ENCODE measurements at places on chromosomes 5 and 9. TPM values are rescaled to one million over a fixed set of nuclear protein-coding genes. Genes with fewer than 3 reads are reported as not detected.

DNA sequence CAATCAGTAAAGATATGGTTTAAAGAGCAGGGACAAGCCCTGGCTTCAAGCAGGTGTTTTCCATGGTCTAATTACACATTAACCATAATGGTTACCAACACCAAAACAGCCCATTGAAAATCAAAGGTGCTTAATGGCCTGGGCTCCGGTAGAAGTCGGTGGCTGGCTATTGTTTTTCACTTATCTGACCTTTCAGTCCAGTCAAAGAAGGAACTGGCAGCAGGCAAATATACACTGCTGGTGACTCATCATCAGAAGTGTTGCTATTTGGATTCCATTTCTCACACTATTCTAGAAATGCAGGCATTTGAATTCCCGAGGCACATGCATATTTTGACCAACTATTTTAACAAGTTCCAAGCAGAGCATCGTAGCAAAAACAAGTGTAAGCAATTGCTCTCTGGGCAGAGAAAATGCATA, 26.3 kb upstream of the GABRP start:
- peaks cover 11% of the 10 kb centered on the region for H3K27me3 ChIP-seq
- H3K4me1 ChIP-seq, result 0 out of 2 replicates have a peak, but pooled peaks cover 2% of the 10 kb centered on the region
- H3K27ac ChIP-seq, result no peak overlapping the region
- H3K4me3 ChIP-seq, result no peak overlapping the region
- no peaks in the 10 kb centered on the region for H3K36me3 ChIP-seq
- DNase-seq, result peak; percentile 16

- H3K27me3 ChIP-seq, result no peaks in the 10 kb centered on the region
- H3K27ac ChIP-seq, result no peak overlapping the region
- no peak overlapping the region for H3K4me3 ChIP-seq
- no peak for DNase-seq
- no peaks in the 10 kb centered on the region for H3K36me3 ChIP-seq
These were observed 169.5 kb upstream of the OR13F1 start for GRCh38 chr9:104334549-104334948.

- H3K4me3 ChIP-seq, result no peak overlapping the region
- no peak for DNase-seq
- H3K4me1 ChIP-seq, result peaks cover 19% of the 10 kb centered on the region
- H3K27ac ChIP-seq, result no peak overlapping the region
- H3K36me3 ChIP-seq, result no peaks in the 10 kb centered on the region
These were observed 80.6 kb downstream of the ADRB2 start for GRCh38 chr5:148906968-148907367.

DNA sequence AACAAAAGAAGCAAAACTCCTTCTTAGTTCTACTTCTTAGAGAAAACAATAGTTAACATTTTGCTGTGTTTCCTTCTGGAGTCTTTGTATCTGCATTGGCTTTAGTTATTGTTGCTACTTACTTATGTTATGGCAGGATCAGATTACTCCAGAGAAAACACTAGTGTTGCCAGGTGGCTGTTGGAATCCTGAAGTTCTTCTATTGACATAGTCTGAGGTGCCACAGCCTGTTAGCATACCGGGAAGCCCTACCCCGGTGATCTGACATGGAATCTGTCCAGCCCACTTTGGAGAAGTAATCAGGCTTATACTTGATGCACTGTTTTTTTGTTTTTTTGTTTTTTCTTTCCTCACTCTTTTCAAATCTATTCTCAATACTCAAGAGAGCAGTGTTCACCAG, 68.5 kb upstream of the CEP78 start:
- no peak overlapping the region for H3K4me3 ChIP-seq
- DNase-seq, result no peak
- no peaks in the 10 kb centered on the region for H3K36me3 ChIP-seq
- H3K27me3 ChIP-seq, result no peaks in the 10 kb centered on the region

DNA sequence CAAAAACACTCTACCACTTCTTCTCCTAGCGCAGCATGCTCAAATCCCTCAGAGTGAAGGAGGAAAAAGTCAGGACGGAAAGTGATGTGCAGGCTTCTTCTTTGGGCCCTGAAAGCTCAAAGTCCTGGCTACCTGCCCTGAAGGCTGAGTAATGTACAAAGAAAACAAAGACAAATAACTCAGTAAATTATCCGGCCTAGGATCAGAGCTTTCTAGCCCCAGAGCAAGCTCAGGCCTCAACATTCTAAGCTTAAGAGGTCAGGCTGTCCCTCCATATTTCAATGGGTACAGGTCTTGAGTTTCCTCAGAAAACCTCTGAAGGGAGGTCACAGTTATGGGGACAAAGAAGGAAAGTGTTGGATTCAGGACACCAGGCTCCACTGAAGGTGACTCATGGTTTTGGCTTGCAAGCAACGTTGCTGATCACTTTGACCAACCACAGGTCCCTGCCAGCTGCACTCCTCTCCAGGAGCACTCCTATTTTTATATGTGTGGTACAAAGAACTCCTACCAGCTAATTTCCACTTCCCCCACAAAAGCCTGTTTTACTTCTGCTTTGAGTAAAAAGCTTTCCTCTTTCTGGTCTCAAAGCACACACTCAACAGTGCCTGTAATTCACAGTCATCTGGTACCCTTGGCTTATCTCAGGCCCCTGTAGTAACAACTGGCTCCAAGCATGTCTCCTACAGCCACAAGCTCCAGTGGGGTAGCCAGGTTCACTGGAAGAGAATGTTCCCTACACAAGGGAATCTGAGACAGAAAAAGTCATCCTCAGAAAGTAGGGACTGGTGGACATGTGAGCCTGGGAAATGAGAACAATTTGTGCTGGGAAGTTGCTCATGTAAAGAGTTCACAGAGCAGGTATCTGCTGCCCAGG, 115.7 kb downstream of the UGCG start:
- H3K4me3 ChIP-seq, result no peak overlapping the region
- H3K27me3 ChIP-seq, result no peaks in the 10 kb centered on the region
- H3K4me1 ChIP-seq, result peaks cover 24% of the 10 kb centered on the region
- peak overlapping the region; percentile 97 for H3K27ac ChIP-seq
- peak; percentile 95 for DNase-seq

GRCh38 chr5:88686726-88687125, 196.3 kb downstream of the MEF2C start:
- peaks cover 90% of the 10 kb centered on the region for H3K27me3 ChIP-seq
- H3K4me3 ChIP-seq, result no peak overlapping the region
- no peak overlapping the region for H3K27ac ChIP-seq
- H3K36me3 ChIP-seq, result no peaks in the 10 kb centered on the region
- no peak for DNase-seq

DNA sequence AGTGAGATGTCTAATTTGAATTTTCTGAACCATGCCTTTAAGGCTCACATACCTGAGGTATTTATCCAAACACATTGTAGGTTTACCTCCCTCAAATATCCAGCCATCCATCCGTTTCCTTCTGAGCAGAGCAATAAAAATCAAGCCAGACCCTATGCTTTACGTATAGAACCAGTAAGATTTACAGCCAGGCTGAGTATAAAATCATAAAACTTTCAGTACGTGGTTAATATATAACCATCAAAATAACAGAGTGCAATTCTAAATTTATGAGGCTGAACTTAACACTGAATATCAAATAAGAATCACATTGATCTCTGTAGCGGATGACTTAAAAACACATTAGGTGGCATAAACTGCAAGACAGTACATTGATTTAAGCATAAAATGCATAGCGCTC, 877.9 kb upstream of the WWC1 start:
- no peaks in the 10 kb centered on the region for H3K27me3 ChIP-seq
- H3K36me3 ChIP-seq, result no peaks in the 10 kb centered on the region
- no peaks in the 10 kb centered on the region for H3K4me1 ChIP-seq
- H3K4me3 ChIP-seq, result no peak overlapping the region

GRCh38 chr9:12906646-12907045, 131.8 kb downstream of the LURAP1L start:
- H3K27ac ChIP-seq, result no peak overlapping the region
- DNase-seq, result no peak
- H3K4me1 ChIP-seq, result no peaks in the 10 kb centered on the region
- H3K4me3 ChIP-seq, result no peak overlapping the region

- H3K4me3 ChIP-seq, result no peak overlapping the region
- H3K27me3 ChIP-seq, result peaks cover 37% of the 10 kb centered on the region
- DNase-seq, result peak; percentile 16
- H3K36me3 ChIP-seq, result no peaks in the 10 kb centered on the region
These were observed 55.2 kb upstream of the NEK6 start for GRCh38 chr9:124202447-124202971.

GRCh38 chr5:151320481-151320880, 16.9 kb upstream of the SLC36A3 start:
- no peaks in the 10 kb centered on the region for H3K4me1 ChIP-seq
- H3K27me3 ChIP-seq, result peaks cover 2% of the 10 kb centered on the region
- no peak overlapping the region for H3K27ac ChIP-seq
- no peaks in the 10 kb centered on the region for H3K36me3 ChIP-seq
- no peak overlapping the region for H3K4me3 ChIP-seq

GRCh38 chr9:88682431-88682831, 147.5 kb downstream of the NXNL2 start:
- no peak for DNase-seq
- H3K4me1 ChIP-seq, result 0 out of 2 replicates have a peak, but pooled peaks cover 2% of the 10 kb centered on the region
- no peaks in the 10 kb centered on the region for H3K27me3 ChIP-seq
- H3K4me3 ChIP-seq, result no peak overlapping the region
- H3K27ac ChIP-seq, result no peak overlapping the region

DNA sequence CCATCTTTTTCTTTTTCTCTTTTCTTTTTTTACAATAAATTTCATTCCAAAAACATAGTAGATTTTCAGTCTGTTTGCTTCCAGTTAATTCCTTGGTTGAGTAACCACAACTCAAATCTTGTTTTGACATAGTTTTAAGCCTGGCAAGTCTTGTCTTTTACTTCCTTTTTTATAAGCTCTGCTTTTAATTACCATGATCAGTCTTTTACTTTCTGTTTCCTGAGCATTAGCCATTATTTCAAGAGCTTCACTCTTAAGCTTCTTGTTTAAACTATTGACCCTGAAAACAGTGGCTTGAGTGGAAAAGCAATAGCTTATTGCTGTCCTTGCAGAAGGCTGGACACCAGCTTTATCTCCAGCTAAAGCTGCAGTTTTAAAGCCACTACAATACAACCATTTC, 1363.3 kb downstream of the MAT2B start:
- H3K27me3 ChIP-seq, result no peaks in the 10 kb centered on the region
- H3K27ac ChIP-seq, result peak overlapping the region; percentile 67
- no peak overlapping the region for H3K4me3 ChIP-seq
- H3K4me1 ChIP-seq, result no peaks in the 10 kb centered on the region
- no peaks in the 10 kb centered on the region for H3K36me3 ChIP-seq
- no peak for DNase-seq

- DNase-seq, result no peak
- H3K27me3 ChIP-seq, result no peaks in the 10 kb centered on the region
- H3K27ac ChIP-seq, result no peak overlapping the region
- H3K4me1 ChIP-seq, result peaks cover 2% of the 10 kb centered on the region
These were observed 36.6 kb downstream of the TTLL11 start for GRCh38 chr9:122056484-122056883.

DNA sequence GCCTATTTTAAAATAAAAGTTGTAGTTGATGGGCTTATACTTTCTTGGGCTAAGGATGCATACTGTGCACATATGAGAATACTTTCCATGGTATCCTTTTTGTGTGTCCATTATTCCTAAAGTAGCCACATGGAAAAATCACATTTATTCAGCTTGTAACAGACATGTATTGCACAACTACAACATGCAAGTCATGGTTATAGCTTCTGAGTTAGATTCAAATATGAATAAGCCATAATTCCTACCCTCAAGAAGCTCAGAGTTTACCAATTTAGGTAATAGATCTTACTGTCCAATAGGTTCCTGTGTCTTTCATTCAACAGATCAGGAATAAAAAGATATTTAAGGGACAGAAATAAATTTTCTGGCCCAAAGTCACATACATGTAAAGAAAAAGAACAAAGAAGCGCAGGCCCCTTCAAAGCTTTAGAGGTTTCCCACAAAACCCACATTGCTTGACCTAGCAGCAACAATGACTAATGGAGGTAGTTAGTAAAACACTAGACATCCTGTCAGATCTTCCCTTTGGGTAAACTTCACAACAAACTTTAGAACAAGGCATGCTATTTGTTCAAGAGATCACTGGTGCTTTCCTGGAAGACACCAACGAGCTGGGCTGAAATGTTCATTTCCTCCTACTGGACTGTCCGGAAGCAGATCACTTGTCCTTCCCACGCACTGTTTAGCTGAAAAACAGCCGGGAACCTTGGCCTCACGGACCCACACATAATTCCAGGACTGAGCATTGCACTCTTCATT, 78.4 kb upstream of the ITGA1 start:
- H3K27me3 ChIP-seq, result no peaks in the 10 kb centered on the region
- no peak overlapping the region for H3K4me3 ChIP-seq
- H3K4me1 ChIP-seq, result peaks cover 2% of the 10 kb centered on the region

- DNase-seq, result no peak
- H3K4me3 ChIP-seq, result no peak overlapping the region
- H3K27me3 ChIP-seq, result no peaks in the 10 kb centered on the region
- H3K4me1 ChIP-seq, result peaks cover 1% of the 10 kb centered on the region
- H3K36me3 ChIP-seq, result no peaks in the 10 kb centered on the region
These were observed 38.6 kb downstream of the SLC44A1 start for GRCh38 chr9:105282870-105283621.

- H3K27ac ChIP-seq, result no peak overlapping the region
- H3K36me3 ChIP-seq, result no peaks in the 10 kb centered on the region
- H3K4me3 ChIP-seq, result no peak overlapping the region
- peaks cover 3% of the 10 kb centered on the region for H3K27me3 ChIP-seq
These were observed 202.2 kb upstream of the DMRTA1 start for GRCh38 chr9:22244139-22245011.

DNA sequence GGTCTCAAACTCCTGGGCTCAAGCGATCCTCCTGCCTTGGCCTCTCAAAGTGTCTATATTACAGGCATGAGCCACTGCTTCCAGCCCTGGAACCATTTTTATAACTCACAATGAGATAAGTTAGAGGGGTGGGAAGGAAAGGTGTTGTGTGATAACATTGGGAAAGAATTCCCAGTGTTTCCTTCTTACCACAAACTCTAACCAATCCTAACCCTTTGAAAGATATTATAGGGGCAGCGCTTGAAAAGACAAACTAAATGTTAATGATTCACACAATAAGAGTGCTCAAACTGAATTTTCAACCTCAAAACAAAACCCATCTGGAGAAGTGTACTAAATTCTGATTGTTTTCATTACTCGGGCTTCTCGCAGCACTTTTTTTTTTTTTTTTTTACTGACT, 109.7 kb downstream of the TSSK1B start:
- no peaks in the 10 kb centered on the region for H3K27me3 ChIP-seq
- peak; percentile 27 for DNase-seq
- H3K27ac ChIP-seq, result no peak overlapping the region
- no peaks in the 10 kb centered on the region for H3K36me3 ChIP-seq
- H3K4me3 ChIP-seq, result no peak overlapping the region
- peaks cover 2% of the 10 kb centered on the region for H3K4me1 ChIP-seq

- no peaks in the 10 kb centered on the region for H3K4me1 ChIP-seq
- no peak for DNase-seq
- no peaks in the 10 kb centered on the region for H3K27me3 ChIP-seq
- no peaks in the 10 kb centered on the region for H3K36me3 ChIP-seq
These were observed 17.1 kb upstream of the APC start for GRCh38 chr5:112720576-112720975.

GRCh38 chr9:13865869-13866268, 448.1 kb downstream of the NFIB start:
- H3K4me3 ChIP-seq, result no peak overlapping the region
- no peak for DNase-seq
- no peaks in the 10 kb centered on the region for H3K4me1 ChIP-seq
- no peak overlapping the region for H3K27ac ChIP-seq

GRCh38 chr5:93723005-93723404, 18.4 kb downstream of the POU5F2 start:
- no peak overlapping the region for H3K4me3 ChIP-seq
- no peak overlapping the region for H3K27ac ChIP-seq
- H3K4me1 ChIP-seq, result peaks cover 2% of the 10 kb centered on the region
- H3K36me3 ChIP-seq, result no peaks in the 10 kb centered on the region
- DNase-seq, result peak; percentile 46

Gene TMC1
- polyA plus RNA-seq, result not detected

Gene ZFP37
- polyA plus RNA-seq, result 0.84 TPM

Gene CDX1
- 0.22 TPM for polyA plus RNA-seq

Gene TMEM215
- not detected for polyA plus RNA-seq

Gene RNF183
- polyA plus RNA-seq, result not detected

Gene ABO
- polyA plus RNA-seq, result not detected

Gene SPATA31D4
- polyA plus RNA-seq, result not detected

Gene OR13J1
- not detected for polyA plus RNA-seq

Gene SH3RF2
- 1.7 TPM for polyA plus RNA-seq

Measured in IMR-90 (cell line).